SK-N-SH (cell line): ENCODE measurements at places on chromosomes 12 and 14.
A peak's percentile ranks its signal among the peaks of the same experiment; 100 is the strongest.

- no peak for DNase-seq
Measured at GRCh38 chr14:93941293-93941910, 14.3 kb downstream of the FAM181A start.

DNA sequence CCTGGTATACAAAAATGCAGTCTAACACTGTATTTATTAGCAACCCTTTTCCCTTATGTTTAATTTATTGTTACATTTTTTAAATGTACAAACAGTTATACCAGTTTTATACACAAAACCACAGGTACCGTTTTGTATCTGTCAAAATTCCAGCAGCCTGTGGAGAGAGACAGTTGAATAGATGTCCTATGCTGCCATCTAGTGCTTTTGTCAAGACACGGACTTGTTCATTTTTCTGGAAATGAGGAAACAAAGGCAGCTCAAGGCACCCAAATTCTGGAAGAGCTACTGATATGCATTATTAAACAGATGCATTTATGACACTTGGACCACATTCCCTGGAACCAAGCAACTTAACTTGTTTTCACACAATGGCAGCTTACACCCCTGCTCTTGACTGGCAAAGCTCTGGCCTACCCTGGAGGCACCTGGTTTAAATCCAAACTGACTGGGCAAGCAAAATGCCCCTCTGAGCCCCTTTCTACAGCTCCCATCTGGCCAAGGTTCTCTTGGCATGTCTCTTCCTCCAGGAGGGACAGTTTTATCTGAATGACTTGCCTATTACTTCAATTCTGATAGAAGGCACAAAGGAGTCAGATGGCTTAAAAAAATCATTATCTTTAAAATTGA lies 286.9 kb upstream of the PRKD1 start:
- peak; percentile 3 for DNase-seq

DNA sequence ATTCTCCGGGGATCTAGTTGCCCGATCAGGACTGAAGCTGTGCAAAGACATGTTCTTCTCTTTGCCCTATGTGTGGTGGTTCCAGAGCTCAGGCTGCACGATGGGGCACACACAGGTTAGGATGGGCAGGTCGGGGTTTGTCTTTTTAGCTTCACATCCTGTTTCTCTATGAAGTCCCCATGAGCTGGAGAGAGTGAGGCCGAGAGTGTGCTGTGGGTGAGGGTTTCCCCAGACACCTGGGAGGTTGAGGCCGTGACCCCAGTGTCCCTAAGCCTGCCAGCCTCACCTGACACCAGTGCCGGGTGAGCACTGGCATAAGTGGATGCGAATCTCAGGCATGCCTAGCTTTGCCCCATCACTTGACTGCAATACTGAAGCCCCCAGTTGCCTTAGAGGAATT lies 32.9 kb upstream of the IGF1 start:
- no peak for DNase-seq

DNA sequence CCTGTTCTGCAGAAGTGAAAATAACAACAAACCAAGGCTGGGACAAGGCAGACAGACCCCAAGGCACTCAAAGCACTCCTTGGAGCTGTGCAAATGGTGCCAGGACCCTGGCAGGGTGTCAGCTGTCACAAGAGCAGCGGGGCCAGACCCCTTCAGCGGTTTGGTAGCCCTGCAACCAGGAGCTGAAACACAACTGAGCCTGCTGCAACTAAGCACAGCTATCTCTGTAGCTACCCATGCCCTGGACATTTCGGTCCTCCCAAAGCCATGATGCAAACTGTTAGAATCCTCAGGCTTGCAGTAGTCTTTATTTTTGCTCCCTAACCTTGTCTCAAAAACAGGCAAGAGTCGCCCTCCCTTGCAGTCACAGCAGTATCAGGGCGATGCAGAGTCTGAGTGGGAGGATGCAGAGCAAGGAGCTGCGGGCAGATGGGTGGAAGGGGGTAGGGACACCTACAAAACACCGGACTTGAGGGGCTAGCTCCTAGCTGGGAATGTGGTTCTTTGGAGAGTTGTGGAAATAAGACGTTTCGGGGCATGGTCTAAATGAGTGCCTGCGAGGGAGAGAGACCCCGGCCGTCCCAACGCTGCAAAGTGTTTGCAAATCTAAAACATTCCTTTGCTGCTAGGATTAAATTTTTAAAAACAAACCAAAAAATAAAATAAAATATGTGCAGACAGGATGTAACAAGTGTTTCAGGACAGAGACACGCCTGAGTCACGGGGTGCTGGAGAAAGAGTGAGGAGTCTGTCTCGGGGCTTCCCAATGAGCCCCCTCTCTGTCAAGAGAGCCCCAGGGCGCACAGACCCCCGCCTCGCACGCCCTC lies 1.0 kb downstream of the NUAK1 start:
- no peak for DNase-seq

GRCh38 chr14:94702629-94703028 lies 67.3 kb downstream of the GSC start:
- DNase-seq: no peak

DNA sequence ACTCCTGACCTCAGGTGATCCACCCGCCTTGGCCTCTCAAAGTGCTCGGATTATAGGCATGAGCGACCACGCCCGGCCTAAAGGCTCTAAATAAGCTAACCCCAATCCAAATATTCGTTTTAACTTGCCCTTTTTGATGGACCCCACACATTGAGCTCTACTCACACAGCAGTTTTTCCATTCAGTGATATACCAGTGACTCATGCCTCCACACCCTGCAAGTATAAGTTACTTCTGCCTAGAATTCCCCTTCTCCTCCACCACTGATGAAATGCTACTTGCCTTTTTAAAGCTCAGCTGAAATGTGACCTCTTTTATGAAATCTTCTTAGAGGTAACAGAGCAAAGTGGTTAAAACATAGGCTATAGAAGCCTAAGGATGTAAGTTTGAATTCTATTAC lies 68.8 kb downstream of the EXOC5 start:
- DNase-seq: no peak

GRCh38 chr14:51317373-51317772 lies 77.3 kb downstream of the TMX1 start:
- DNase-seq: no peak

GRCh38 chr14:105203057-105203531 lies 22.0 kb upstream of the NUDT14 start:
- DNase-seq: peak; percentile 93

GRCh38 chr12:33669349-33669748 lies 229.7 kb upstream of the SYT10 start:
- DNase-seq: no peak

GRCh38 chr14:70144046-70144445 lies 44.7 kb downstream of the SLC8A3 start:
- DNase-seq: no peak

- no peak for DNase-seq
Measured at GRCh38 chr14:37601865-37602264, 6.4 kb downstream of the TTC6 start.
